ENCODE measurements at places on chromosomes 1 and 21.
A peak's percentile ranks its signal among the peaks of the same experiment; 100 is the strongest.

- no peak for DNase-seq
Measured at GRCh38 chr1:244326757-244327156, 125.0 kb downstream of the ADSS2 start.

GRCh38 chr1:161082483-161082882 lies 6.9 kb downstream of the NECTIN4 start:
- DNase-seq = no peak

- DNase-seq = no peak
Measured at GRCh38 chr1:108617008-108617723, 43.7 kb downstream of the HENMT1 start.

- peak; percentile 44 for DNase-seq
Measured at GRCh38 chr1:77514921-77515776, 167.3 kb downstream of the ZZZ3 start.

GRCh38 chr1:215957663-215958062 lies 390.6 kb downstream of the KCTD3 start:
- DNase-seq = peak; percentile 21

DNA sequence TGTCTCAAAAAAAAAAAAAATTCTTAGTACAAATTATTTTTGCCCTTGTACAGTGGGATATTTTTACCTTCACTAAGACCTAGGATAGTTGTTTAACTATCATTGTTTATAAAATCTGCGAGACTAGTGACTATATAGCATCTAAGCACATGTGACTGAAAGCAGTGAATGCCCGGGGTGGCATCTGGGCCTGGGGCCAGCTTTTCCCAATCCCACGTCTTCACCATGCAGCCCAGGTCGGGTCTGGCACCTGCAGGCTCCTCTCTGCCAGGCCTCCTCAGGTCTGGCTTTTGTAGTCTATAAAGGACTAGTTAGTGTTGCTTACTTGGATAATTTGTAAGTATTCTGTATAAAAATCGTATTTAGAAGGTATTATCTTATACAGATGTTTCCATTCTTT lies 40.8 kb downstream of the CBS start:
- no peak for DNase-seq

GRCh38 chr1:247548769-247549182 lies at the start of gene GCSAML:
Gene GCSAML (plus strand): TSS chr1:247549134. CDS start chr1:247549192, 58 bp downstream.
- no peak for DNase-seq

- no peak for DNase-seq
Measured at GRCh38 chr1:118154220-118154619, 30.8 kb downstream of the SPAG17 start.

DNA sequence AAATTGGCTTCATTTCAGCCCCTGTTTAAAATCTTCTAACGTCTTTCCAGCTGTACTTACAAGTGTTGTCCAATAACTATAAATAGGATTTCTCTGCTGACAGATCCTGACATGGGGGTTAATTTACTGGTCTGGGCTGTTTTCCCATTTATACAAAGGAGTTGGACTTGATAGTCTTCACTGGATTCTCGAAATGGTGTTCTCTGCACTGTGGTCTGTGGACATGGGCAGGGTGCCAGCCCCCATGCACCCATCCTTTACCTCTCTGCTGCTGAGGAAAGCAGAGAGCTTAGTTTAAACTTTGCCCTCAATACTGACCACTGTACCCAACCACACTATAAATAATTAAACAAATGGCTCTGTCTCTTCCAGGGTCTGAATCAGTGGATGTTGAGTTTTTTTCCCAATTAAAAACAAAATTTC lies 5.2 kb downstream of the DIO1 start:
- DNase-seq = no peak

DNA sequence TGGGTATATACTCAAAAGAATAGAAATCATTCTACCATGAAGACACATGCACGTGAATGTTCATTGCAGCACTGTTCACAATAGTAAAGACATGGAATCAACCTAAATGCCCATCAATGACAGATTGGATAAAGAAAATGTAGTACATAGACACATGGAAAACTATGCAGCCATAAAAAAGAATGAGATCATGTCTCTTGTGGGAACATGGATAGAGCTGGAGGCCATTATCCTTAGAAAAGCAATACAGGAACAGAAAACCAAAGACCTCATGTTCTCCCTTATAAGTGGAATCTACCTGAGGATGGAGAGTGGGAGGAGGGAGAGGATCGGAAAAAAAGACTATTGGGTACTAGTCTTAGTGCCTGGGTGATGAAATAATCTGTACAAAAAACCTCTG lies 143.9 kb downstream of the RHOU start:
- DNase-seq = no peak

GRCh38 chr1:33880305-33880704 lies 16.4 kb downstream of the HMGB4 start:
- no peak for DNase-seq

- DNase-seq = peak; percentile 22
Measured at GRCh38 chr1:21307210-21307609, 16.9 kb upstream of the ECE1 start.

DNA sequence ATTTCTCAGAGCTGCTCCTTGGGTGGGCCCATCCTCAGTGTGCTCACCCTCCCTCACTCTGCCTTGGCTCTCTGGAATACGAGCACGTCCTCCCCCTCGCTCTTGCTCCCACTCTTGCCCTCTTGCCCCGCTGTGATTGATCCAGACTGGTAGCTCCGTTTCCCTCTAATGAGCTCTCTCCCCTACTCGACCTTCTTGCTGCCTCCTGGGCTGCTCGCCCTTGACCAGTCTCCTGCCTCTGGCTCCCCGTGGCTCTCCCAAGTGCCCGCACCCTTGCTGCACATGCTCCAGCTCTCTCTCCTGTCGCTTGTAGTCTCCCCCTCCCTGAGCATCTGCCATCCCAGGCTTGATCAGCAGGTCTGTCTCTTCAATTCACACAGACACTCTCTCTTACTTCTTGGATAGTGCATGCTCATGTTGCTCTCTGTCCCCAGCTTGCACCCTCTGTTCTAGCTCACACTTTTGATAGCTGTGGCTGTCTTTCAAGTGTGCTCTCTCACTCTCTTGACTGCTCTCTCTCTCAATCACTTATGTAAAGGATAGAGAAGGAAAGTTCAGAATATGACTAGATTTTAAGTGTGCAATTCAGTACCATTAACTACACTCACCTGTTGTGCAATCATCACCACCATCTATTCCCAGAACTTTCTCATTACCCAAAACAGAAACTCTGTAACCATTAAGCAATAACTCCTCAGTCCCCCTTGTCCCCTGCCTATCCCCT lies 51.1 kb downstream of the PHC2 start:
- DNase-seq = no peak

- DNase-seq = no peak
Measured at GRCh38 chr1:55725378-55725777, 510.2 kb upstream of the USP24 start.

DNA sequence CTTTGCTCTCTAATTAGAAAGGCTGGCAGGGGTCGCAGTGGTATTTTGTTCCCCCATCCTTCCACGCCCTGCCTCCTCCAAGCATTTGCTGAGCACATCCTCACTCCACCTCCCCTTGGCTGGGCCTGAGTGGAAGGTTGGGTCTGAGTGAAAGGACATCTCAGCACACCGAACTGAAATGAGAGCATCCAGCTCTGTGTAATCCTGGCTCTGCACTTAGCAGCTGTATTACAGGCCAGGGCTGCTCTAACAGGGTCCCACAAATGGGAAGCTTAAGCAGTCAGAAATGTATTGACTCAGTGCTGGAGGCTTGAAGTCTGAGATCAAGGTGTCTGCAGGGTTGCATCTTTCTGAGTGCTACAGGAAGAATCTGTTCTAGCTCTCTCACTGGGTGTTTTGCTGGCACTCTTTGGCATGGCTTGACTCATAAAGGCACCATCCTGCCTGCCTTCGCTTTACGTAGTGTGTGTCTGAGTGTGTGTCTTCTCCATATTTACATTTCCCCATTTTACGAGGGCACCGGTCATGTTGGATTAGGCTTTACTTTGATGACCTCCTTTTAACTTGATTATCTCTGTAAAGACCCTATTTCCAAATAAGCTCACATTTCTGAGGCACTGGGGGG lies 48.5 kb upstream of the IGSF21 start:
- DNase-seq = no peak

GRCh38 chr21:44478124-44478800 lies 23.0 kb downstream of the LRRC3 start:
- DNase-seq = no peak

DNA sequence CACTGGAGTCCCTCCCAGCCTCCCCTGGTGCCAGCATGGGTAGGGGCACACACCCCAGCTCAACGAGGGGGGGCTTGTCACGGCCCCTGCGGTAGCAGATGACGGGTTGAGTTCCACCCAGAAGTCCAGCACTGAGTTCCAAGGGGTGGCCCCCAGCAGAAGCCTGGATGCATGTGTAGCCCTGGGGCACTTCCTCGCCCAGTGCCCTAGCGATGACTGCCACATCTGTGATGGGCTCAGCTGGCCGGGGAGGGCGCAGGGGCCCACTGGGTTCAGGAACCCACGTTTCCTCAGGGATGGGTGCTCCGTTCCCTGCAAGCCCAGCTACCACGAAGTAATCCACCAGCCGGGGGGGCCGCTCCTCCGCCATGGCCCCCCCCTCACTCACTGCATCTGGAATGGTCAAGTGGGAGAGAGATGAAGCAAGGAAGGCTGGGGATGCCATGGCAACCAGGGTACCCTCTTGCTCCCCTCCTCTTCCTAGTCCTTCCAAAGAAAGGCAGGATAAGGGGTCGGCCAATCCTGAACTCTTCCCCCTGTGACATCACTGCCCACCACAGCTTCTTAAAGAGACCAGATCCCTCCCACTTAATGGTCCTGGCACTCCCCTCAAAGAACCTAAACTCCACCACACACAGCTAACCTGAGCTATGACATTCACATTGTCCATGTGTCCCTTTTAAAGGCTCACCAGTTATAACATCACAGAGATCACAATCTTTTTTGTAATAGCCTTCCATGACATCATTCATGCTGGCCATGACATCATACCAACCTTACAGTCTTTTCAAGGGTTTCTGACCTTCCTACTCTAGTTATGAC lies 2.3 kb downstream of the DENND4B start:
- DNase-seq = no peak

DNA sequence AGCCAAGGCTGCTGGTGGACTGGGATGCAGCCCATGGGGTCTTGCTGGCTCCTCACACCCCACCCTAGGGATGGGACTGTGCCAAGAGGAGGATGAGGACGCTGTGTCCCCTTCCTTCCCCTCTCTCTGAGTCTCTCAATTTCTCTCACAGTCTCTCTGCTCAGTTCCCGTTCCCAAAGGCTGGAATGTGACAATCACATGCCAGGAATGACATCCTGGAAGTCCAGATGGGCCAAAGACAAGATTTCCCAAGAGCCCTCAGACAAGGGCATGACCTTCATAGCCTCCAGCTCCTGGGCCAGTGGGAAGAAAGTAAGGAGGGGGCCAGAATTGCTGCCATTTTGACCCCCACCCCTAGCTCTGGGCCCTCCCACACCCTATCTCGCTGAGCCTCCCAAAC lies 7.6 kb upstream of the CDCP2 start:
- DNase-seq = no peak

- no peak for DNase-seq
Measured at GRCh38 chr1:9062021-9062471, 7.4 kb downstream of the SLC2A5 start.

DNA sequence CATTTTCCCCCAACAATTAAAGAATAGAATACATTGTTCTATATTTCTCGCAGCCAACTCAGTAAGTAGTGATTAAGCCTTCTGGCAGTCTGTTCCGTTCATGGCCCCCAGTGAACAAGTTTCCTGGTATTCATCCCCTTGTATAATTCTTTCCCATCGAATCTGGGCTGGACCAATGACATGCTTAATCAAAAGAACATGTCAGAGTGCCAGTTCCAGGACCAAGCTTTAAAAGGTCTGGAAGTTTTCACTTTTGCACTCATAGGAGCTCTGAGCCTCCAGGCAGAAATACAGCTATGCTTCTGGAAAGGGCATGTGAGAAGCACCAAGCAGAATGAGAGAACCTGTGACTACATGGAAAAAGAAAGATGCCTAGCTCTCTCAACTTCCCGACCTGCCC lies 22.5 kb upstream of the DPYD start:
- DNase-seq = peak; percentile 7

- DNase-seq = peak; percentile 87
Measured at GRCh38 chr1:43975249-43975961, 645 bp downstream of the ATP6V0B start.

DNA sequence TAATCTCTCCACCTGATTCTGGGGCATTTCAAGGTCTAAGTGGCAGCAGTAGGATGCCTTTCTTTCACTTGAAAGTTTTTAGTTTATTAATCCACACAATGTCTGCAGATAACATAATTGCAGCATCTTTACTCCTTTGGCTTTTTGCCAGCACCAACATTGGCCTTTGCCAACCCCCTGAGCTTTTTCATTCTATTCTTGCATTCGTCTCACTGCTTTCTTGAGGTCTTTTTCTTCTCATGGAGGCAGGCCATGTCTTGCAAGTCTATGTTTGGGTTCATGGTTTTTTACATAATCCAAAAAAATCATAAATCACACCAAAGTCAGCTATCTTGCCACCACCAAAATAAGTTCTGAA lies 30.4 kb upstream of the COG2 start:
- no peak for DNase-seq

DNA sequence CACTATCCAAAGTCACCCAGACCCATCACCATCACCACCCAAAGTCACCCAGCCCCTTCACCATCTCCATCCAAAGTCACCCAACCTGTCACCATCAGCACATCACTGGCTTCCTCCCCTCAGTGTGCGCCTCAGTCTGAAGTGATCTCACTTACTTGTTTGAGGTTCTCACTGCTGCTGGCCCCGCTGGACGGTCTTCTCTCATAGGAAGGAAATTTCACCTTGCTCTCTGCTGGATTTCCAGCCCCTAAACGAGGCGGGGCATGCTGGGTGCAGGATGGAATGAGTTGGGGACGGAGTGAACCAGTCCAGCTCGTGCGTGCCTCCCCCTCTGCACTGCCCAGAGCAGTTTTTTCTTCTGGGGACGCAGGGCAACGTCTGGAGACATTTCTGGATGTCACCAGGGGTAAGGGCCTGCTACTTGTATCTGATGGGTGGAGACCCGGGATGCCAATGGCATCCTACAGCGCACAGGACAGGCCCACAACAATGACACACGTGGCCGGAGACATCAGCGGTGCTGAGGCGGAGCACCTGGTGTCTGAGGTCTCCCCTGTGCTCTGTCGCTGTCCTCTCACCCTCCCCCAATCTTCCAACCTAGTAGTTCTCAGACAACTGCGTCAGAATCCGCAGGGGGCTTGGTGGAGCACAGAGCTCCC lies 38.6 kb downstream of the PDE9A start:
- DNase-seq = no peak

DNA sequence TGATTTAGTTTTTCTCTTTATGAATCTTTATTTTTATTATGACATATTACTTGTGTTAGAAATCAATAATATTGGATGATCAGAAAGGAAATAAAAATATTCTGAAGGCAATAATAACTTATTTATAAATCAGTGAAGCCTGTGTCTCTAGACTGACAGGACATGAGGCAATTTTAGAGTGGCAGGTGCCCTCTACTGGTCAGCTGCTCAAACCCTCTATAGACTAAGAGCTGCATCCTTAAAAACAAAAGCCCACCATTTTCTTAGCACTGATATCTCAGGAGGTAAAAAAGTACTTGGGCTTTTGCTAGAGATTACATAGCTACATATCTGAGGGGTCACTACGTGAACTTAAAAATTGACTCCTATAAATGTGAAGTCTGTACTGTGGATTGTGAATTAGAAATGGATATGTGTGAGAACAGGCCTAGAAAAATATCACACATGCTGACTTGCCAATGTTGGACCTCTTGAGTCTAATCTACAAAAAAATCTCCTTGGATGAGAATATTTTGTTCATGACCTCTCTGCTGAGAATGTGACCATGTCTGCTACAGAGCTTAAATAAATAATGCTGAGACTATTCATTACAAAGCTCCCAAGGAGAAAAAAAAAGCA lies 597.9 kb upstream of the ADAMTS5 start:
- peak; percentile 39 for DNase-seq
